NCI-H526 treated with DMSO at 0.1 percent for 48 hours (cell line): ENCODE measurements at places on chromosomes 5 and 9.

DNA sequence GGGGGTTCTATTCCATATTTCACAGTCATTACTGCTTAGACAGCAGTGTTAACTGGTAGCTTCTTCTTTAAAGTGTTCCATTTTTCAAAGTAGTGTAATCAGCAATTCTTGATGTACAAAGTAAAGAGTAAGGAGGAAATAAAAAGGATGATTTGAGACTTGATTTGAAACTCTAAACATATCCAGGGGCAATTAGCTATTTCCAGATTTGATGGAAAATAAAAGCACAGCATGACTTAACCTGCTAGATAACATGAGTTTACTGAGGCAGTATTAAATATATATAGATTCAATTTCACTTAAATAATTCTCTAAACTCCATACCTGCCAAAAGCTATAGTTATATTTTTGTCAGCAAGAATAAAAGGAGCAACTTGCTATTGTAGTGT, 29.8 kb downstream of the NR2F1 start:
- DNase-seq = no peak

GRCh38 chr9:87324613-87325194, 173.0 kb upstream of the DAPK1 start:
- peak; percentile 10 for DNase-seq

DNA sequence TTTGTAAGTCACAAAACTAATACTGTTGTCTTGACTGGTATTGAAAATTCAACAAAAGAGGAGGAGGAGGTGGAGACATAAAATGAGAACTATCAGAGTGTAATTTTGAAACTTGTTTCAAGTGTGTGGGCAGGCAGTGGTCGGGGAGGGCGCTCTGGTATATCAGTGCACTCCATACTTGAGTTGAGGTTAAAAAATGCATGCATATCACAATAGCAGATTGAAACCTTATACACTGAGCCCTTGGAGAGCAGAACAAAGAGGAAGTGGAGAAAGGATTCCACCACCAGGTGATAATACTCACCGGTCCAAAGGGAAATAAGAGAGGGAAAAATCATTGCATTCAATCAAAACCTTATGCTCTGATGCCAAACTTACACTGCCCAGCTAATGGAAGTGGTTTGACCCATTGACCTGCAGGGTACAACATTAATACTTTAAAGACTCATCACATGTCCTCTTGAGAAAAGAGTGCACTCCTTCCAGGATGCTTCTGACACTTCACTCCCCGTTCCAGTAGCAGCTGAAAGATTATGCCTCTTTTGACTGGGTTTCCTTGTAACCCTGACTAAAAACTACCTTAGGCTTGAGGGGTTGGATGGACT, 79.5 kb upstream of the FAM169A start:
- no peak for DNase-seq

DNA sequence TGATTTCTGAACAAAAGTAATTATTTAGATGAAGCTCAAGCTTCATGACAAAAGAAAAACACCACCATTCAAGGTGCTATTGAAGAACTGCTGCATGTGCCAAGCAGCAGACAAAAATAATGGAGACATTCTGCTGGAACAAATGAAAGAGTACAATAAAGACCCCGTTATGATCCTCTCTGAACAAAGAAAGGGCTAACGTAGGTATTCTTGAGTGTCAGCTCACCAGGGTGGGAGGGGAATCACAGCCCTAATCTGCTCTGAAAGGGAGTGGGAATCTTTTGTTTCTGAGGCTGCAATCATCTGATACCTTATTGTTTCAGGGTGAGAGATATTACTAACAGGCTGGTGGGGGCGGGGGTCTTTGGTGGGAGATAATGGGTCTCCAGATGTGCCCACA, 15.4 kb downstream of the CEMIP2 start:
- DNase-seq = no peak

- no peak for DNase-seq
Observed at GRCh38 chr9:82651474-82651873, 411.5 kb downstream of the RASEF start.

- DNase-seq = no peak
Observed at GRCh38 chr5:39774605-39775004, 349.8 kb upstream of the DAB2 start.

DNA sequence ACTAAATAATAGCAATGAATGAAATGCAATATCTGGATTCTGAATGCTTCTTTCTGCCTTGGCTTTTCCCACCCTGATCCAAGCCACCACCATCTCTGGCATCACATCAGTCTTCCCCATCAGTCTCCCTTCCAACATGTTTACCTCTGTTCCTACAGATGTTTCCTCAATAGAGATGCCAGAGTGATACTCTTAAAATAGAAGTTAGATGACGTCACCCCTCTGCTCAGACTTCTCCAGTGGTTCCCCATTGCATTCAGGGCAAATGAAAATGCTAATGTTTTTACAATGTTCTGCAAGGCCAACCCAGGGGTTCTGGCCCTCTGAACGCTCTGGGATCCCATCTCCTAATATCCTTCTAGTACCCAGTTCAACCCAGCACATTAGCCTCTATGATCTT, 305.8 kb downstream of the TRIM32 start:
- no peak for DNase-seq

DNA sequence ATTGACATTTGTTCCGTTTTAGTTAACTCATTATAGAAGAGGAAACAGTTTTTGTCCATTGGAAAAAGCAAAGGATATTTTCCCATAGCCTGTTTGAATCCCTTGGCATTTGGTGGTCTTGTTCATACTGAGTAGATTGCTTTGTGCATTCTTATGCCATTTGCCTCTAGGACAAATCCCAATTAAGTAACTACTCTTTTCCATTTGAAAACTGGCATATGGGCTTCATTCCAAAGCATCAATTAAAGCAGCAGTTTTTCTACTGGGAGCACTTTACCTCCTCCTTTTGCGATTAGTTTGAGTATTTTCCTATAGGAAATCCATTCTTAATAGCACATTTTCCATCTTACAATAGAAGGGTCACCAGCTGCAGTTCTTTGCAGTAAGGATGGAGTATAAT, 31.2 kb downstream of the GPR21 start:
- DNase-seq = no peak

DNA sequence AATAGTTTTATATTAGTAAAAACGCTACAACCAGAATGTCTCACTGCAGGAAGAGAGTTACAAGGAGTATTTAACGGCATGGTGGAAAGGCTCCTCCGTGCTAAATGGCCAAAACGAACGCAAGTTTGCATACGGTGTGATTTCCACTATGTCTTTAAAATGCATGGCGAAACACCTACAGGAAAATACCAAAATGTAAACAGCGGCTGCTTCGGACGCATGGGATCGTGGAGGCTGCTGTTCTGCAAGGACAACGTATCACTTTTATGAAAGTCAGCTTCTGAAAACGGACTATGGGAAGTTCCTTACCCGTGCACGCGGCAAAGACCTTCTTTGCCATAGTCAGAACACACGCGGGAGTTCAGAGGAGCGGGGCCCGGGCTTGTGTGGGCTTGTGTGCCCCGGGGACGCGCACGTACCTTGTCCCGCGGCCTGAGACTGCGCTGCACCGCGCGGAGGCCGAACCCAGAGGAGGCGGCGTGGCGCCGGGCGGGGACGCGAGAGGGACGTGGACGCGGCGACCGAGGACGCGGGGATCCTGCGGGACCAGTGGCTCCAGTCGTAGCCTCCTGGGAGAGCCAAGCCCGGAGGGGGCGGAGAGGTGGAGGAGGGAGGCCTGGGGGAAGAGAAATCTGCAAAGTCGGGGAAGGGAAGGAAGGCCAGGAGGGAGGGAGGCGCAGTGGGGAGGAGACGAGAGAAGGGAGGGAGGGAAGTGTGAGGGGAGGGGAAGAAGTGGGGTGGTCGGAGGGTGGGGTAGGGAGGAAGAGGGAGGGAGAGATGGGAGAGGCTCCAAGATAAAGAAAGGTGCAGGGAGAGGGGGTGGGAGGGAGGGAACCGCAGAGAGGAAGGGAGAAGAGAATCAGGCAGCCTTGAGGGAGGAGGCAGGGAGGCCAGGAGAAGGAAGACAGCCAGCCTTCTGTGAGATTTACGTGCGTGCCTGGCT, at the start of gene CMBL:
CMBL (minus strand) TSS at position 697 of the 943 bp plus-strand sequence. CDS start 17,140 bp downstream, outside the sequence.
- DNase-seq = peak; percentile 56

DNA sequence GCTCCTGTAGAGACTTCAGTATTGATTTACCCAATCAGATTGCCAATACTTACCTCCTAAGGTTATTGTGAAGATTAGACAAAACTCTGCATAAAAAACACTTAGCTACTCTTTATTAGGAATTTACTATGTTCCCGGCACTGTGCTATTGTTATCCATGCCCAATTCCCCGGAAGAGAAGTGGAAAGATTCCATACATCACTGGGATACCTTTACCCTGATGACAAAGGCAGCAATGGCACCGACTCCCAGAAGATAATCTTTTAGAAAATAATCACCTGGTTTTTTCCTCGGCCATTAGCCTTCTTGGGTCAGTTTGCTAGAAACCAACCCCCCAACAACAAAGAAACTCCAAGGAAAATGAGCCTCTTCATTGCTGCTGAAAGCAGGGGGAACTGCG, 226.0 kb downstream of the SNX18 start:
- DNase-seq = no peak

- no peak for DNase-seq
Observed at GRCh38 chr5:24161559-24161958, 483.2 kb downstream of the CDH10 start.

- no peak for DNase-seq
Observed at GRCh38 chr9:8730618-8731017, 931.0 kb upstream of the DMAC1 start.

GRCh38 chr5:142506046-142506445, 179.8 kb downstream of the FGF1 start:
- no peak for DNase-seq

GRCh38 chr9:91043811-91044175, 242.2 kb downstream of the SYK start:
- no peak for DNase-seq

DNA sequence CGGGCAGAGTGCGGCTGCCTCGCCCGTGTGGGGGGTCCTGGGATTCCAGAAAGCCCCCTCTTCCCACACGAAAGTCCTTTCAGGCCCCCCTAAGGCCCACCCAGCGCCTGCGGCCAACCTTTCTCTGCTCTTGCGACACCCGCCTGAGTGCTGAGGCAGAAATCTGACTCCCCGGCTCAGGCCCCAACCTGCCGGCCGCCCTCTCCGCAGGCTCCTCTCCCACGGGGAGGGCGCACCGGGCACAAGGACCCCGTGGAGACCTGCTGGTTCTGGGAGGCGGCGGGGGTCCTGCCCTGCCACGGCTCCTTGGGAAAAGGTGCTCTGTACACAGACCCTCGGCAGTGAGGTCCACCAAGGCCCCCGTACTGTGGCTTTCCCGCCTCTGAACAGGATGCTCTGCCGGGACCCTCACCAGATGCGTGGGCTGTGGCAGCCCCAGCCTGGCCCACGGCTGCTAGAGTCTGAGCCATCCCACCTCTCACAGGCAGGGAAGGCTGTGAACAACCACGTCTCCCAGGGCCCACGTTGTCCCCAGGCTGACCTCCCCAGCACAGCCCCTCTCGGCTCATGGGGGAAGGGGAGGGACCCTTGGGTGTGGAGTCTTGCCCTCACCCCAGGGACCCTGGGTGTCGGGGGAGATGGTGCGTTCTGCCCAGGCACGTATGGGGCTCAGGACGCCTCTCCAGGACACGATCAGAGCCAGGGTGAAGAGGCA, 41.5 kb upstream of the EGFL7 start:
- no peak for DNase-seq

DNA sequence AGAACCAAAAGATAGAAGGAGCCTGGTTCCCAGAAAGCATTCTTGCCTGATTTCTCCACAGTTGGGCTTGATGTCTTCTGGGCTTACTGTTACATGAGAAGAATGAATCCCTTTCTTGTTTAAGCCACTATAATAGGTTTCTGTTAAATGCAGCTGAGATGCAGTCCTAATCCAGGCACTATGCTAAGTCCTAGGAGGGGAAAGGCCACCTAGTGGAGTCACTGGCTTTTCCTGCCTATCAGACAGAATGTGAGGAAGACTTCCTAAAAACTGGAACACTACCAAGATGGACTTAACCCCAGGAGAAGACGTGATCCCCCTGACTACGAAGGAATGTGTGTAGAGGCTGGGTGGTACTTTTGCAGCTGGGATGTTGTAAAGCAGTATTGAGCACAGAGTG, 34.3 kb upstream of the FSD1L start:
- DNase-seq = peak; percentile 22

GRCh38 chr5:11700391-11700790, 203.9 kb downstream of the CTNND2 start:
- no peak for DNase-seq

GRCh38 chr9:117488659-117489058, 73.8 kb upstream of the ASTN2 start:
- no peak for DNase-seq

- DNase-seq = peak; percentile 82
Observed at GRCh38 chr5:158725297-158725851, 374.3 kb downstream of the EBF1 start.

DNA sequence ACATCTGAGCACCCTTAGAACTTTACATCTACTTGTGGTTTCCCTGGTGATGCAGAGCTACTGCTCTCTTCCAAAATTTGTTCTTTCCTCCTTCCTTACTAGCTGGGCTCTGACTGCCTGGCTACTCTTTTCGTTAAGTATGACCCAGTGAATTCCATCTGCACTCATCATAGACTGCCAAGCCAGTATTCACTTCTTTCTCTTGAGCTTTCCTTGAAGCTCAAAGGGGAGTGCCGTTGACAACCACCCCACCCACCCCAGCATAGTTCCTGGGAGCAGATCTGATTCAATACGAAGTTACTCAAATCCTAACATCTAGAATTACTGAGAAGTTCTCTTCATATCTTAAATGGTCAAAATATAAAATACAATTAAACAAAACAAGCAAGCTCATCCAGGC, 190.5 kb downstream of the ADAMTS12 start:
- DNase-seq = no peak

DNA sequence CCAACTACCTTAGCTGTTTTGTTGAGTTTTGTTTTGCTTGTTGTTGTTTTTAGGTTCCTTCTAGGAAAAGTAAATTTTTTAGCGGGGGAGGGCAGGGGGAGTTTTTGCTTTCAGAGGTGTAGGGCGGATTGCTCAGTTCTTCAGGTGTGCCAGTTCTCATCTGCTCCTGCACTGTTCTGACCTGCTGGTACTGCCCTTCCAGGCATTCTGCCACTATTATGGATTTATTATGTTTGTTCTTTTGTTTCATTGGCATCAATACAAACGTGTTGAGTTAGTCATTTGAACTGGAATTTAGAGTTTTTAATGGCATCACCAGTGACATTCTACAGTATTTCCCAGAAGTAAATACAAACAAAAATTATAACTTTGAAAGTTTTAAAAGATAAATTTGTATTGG, 26.0 kb downstream of the ERCC6L2 start:
- DNase-seq = no peak

GRCh38 chr5:54589786-54590185, 72.2 kb downstream of the SNX18 start:
- DNase-seq = no peak

- no peak for DNase-seq
Observed at GRCh38 chr9:98094851-98095250, 24.2 kb downstream of the TRIM14 start.
